Activated CD8-positive, alpha-beta memory T cell treated with anti-CD3 and anti-CD28 coated beads, Interleukin-2, amount 10 ng/mL, durations not matched to agents 7 days and 5 days (primary cell): ENCODE measurements at places on chromosomes 7 and 10. TPM values are rescaled to one million over a fixed set of nuclear protein-coding genes. Genes with fewer than 3 reads are reported as not detected.

AEBP1 gene
- 6.6 TPM for total RNA-seq

PTCD1 gene
- total RNA-seq: 5.8 TPM

CDHR1 gene
- 1.6 TPM for total RNA-seq

ADO gene
- total RNA-seq: 19.4 TPM

GRB10 gene
- total RNA-seq: 3.9 TPM

GPR158 gene
- total RNA-seq: not detected

SLC18A3 gene
- total RNA-seq: not detected

KAZALD1 gene
- total RNA-seq: not detected

MYL10 gene
- total RNA-seq: not detected

SYT15 gene
- total RNA-seq: 1.5 TPM

GLI3 gene
- 0.26 TPM for total RNA-seq

PGAM2 gene
- 0.58 TPM for total RNA-seq

DHTKD1 gene
- 19.6 TPM for total RNA-seq

DGKI gene
- 2.2 TPM for total RNA-seq

WNT8B gene
- not detected for total RNA-seq

ATOH7 gene
- total RNA-seq: not detected

TMEM229A gene
- total RNA-seq: not detected

CUZD1 gene
- total RNA-seq: 2.8 TPM

METTL27 gene
- not detected for total RNA-seq

SLC16A9 gene
- total RNA-seq: 0.16 TPM

NEBL gene
- total RNA-seq: 0.23 TPM

HACD1 gene
- total RNA-seq: 0.93 TPM

IMPDH1 gene
- 54.1 TPM for total RNA-seq

ANXA8 gene
- total RNA-seq: 1.3 TPM

PNLIPRP3 gene
- total RNA-seq: not detected

CRTAC1 gene
- not detected for total RNA-seq

DDX50 gene
- total RNA-seq: 48.3 TPM

CREB5 gene
- total RNA-seq: not detected

LBX1 gene
- total RNA-seq: not detected

CFAP69 gene
- 0.42 TPM for total RNA-seq

HECTD2 gene
- 6.8 TPM for total RNA-seq

GNG11 gene
- total RNA-seq: not detected

TEX36 gene
- total RNA-seq: not detected

ELN gene
- total RNA-seq: not detected

FAM25G gene
- not detected for total RNA-seq

HYAL4 gene
- not detected for total RNA-seq

FAM25A gene
- total RNA-seq: not detected

ATRNL1 gene
- 0.87 TPM for total RNA-seq

OPN4 gene
- total RNA-seq: not detected

SPDYE11 gene
- total RNA-seq: not detected

CALCR gene
- total RNA-seq: not detected

FAM25C gene
- total RNA-seq: not detected

CHST3 gene
- not detected for total RNA-seq

SLC26A5 gene
- total RNA-seq: not detected

TDRD1 gene
- 0.15 TPM for total RNA-seq

PHYHIPL gene
- not detected for total RNA-seq

NPSR1 gene
- not detected for total RNA-seq

NAT16 gene
- total RNA-seq: not detected

SEMA3D gene
- not detected for total RNA-seq

JAKMIP3 gene
- total RNA-seq: 0.38 TPM

ABCB1 gene
- 15.7 TPM for total RNA-seq

BTBD16 gene
- not detected for total RNA-seq

IL2RA gene
- 832 TPM for total RNA-seq

GTPBP10 gene
- 29.1 TPM for total RNA-seq

CYP26C1 gene
- total RNA-seq: 0.18 TPM

GTF2IRD2 gene
- total RNA-seq: 7.1 TPM

CAMK2G gene
- total RNA-seq: 30.8 TPM

FAM131B gene
- 2.3 TPM for total RNA-seq
